Naive thymus-derived CD4-positive, alpha-beta T cell (primary cell): ENCODE measurements at places on chromosomes 16 and 17. TPM values are rescaled to one million over a fixed set of nuclear protein-coding genes. Genes with fewer than 3 reads are reported as not detected.

- DNase-seq, result no peak
Observed at GRCh38 chr17:76239538-76240274, 587 bp downstream of the RNF157 start.

DNA sequence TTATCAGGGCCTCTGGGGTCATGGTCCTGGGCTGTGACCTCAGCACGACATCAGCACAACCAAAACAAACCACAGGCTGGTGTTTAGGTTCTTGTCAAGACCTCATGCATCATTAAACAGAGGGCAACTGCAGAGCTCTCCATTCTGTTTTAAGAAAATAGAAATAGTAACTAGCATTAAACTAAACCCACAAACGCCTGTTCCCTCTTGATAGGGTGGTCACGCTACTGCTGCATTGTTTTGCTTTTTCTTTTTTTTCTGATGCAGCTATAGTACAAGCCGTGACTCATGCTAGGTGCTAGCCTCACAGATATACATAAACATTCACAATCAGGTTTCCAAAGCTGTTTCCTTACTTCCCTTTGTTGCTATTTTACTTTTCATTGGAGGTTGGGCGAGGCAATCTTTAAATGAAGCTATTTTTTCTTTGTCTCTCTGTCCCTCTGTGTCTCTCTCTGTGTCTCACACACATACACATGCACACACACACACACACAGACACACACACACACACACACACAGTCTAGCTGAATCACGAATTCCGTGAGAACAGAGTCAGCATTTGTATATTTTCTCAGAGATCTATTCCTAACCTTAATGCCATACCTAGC, 310.3 kb downstream of the CDH13 start:
- no peak for DNase-seq

DNA sequence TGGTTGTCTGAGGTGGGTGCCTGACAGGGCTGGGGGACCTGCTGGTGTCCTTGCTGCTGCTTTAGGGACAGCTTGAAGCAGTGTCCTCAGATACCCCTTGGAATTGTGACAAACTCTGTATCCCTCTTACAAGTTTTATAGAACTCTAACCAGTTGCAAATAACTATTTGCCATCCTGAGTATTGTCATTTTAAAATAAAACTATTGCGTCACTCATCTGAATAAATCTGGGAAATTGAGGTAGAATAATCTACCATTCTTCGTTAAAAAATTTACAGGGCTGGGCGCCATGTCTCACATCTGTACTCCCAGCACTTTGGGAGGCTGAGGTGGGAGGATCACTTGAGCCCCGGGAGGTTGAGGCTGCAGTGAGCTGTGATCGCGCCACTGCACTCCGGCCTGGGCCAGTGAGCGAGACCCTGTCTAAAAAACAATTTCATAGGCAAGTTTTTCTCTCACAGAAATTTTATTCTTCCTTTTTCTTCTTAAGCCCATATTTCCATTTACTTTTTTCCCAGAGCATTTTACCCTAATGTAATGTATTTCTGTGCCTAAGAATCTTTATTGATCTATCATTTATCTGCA, 14.2 kb downstream of the ZNF750 start:
- DNase-seq, result no peak

GRCh38 chr17:33385713-33386112, 92.6 kb upstream of the ASIC2 start:
- DNase-seq, result no peak

GRCh38 chr16:46648656-46649055, 27.5 kb upstream of the SHCBP1 start:
- DNase-seq, result no peak

DNA sequence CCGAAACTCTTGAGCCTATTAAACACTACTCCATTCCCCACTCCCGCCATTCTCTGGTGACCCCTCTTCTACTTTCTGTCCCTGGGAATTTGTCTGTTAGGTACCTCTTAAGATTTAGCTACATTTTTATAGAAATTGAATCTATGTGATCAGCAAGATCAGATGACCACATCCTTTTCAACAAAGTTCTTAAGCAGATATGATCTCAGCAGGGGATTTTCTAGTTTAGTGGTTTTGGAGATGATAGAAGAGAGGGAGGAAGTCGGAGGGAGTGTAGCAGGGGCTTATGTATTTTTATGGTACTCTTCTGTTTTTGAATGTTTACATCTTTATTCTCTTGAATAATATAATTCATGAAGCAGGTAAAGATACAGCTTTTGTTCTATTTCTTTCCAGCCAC, 40.8 kb downstream of the RPA1 start:
- DNase-seq, result peak; percentile 79

- no peak for DNase-seq
Observed at GRCh38 chr17:57534863-57535248, 210.2 kb downstream of the CCDC182 start.

GRCh38 chr17:66747578-66748275, 87.2 kb upstream of the CACNG5 start:
- no peak for DNase-seq

DNA sequence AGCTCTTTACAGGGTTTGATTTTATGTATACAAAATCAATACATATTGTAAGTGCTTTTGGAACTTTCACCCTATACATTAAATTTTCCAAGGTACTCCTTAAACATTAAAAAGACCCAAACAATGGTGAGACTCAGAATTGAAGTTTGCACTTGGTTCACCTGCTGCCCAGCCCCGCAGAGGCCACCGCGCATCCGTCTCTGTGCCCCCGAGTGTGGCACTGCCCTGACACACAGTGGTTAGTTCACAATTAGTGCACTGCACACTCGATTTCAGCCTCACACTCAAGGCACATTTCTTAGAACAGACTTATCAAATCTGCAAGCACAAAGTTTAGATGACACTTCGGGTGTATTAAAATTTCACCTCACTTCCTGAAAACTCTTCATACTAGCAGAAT, 38.3 kb downstream of the USP7 start:
- no peak for DNase-seq

- no peak for DNase-seq
Observed at GRCh38 chr17:41052566-41052965, 2.5 kb downstream of the KRTAP2-2 start.

DNA sequence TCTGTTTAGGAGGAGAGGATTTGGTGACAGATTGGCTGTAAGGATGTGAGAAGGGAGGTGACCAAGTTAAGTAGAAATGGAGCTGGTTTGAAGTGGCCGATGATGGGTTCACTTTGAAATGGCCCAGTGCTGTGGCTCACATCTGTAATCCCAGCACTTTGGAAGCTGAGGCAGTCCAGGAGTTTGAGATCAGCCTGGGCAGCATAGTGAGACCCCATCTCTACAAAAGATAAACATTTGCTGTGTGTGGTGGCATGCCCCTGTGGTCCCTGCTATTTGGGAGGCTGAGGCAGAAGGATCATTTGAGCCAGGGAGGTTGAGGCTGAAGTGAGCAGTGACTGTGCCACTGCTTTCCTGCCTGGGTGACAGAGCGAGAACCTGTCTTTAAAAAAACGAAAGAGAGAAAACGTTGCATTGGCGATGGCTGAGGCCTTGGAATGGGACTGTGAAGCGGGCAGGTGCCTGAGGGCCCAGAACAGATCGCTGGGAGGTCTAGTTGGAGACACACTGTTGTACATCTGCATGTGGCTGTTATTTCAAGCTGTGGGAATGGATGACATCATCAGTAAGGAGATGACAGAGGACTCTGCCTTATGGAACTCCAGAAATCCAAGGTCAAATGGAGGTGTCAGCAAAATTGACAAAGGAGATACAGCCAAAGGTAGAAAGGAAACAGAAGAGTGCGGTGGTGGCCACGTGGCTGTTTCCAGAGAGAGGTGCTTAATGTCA, 5.5 kb downstream of the COG1 start:
- no peak for DNase-seq

- no peak for DNase-seq
Observed at GRCh38 chr17:83115202-83115651, 35.8 kb downstream of the METRNL start.

DNA sequence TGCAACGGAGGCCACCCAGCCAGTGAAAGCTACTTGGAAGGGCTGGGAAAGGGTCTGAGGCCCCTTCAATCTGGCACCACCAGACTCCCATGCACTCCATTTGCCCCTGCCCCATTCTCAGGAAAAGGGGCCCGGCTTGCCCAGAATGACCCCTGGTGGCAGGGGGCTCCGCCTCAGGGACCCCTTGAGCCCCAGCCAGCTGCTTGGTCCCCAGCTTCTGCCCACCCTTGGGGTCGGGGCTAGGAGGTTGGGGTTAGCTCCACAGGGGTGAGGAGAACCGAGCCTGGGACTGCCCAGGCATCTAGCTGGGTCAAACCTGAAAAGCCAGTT, 1.3 kb downstream of the RHBDF1 start:
- DNase-seq, result no peak

GRCh38 chr16:88368994-88369393, 13.8 kb upstream of the ZNF469 start:
- DNase-seq, result no peak

DNA sequence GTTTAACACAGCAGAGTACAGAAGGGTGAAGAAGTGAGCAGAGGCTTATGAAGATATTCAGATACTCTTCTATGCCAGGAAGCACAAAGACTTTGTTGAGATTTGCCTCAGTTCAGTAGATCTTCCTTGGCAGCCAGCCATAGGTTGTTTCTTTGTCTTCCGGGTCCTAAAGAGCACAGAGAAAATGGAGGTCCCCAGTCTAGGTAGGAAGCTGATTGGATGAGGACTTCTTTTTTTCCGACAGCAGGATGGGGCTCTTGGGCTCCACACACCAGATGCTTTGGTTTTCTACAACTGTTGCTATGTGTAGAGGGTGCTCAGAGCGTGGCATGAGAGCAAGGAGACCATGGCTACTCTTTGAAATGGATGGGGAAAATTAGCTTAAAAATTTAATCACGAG, 8.3 kb upstream of the CDC6 start:
- no peak for DNase-seq

DNA sequence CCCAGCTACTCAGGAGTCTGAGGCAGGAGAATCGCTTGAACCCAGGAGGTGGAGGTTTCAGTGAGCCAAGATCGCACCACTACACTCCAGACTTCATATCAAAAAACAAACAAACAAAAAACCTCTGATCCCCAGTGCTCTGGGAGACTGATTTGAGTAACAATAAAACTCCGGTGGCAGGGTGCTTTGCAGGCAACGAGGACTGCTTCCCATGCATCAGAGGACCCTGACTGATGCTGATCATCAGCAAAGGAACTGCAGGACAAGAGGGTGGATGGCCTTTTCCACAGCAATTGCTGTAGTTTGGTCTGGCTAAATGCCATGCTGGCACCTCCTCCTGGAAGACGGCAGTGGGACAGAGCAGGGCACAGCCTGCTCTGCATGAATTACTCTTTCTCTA, 6.4 kb upstream of the SLC39A11 start:
- DNase-seq, result no peak

DNA sequence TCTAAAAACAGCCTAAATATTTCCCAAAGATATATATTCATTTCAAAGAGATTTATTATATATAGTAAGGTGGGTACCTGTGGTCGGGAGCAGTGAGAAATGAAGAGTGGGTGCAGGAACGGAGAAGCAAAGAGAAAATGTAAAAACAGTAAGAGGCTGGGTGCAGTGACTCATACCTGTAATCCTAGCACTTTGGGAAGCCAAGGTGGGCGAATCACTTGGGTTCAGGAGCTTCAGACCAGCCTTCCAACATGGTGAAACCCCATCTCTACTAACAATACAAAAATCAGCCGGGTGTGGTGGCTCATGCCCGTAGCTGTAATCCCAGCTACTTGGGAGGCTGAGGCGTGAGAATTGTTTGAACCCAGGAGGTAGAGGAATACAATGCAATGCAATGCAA, 257.1 kb downstream of the BCAS3 start:
- no peak for DNase-seq

GRCh38 chr16:72422308-72422897, 250.4 kb upstream of the PMFBP1 start:
- no peak for DNase-seq

DNA sequence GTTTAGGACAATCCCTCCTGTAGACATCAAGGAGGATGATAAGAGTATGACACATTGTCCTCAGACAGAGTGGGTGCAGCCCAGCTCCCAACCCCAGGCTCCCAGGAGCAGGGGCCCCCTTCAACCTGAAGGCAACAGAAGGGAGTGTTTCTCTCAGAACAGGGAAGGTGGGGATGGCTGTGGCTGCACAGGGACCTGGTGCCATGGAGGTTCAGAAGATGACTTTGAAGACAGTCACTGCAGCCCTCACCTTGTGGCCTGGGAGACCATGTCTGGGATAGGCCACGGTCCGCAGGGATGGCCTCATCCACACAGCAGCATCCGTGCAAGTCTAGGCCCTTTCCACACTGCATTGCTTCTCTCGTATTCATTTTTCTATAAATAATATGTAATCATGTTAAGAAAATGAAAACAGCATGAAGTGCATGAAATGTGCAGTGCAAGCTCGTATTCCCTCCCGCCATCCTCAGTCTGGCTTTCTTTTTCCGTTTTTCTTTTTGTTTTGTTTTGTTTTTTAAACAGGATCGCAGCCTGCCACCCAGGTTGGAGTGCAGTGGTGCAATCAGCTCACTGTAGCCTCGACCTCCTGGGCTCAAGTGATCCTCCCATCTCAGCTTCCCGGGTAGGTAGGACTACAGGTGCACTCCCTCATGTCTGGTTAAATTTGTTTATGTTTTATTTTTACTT, 71.1 kb downstream of the METRNL start:
- no peak for DNase-seq

GRCh38 chr16:57996406-57997175, 3.9 kb downstream of the ZNF319 start:
- no peak for DNase-seq

DNA sequence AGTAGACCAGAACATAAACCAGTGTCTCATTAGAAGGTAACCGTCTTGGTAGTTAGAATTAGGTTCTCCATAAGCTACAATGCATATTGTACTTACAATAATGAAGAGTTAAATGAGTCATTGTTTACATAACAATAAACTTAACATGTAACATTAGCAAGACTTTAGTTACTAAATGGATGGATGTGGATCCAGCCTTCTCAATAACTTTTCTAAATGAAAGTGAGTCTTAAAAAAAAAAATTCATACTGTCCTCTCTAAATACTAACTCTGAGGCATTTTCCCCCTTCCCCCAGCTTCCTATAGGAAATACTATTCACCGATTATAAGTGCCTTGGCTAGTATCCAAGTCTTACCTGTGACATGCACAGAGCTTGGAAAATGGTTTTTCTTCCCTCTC, 155.3 kb downstream of the CYB561 start:
- no peak for DNase-seq

DNA sequence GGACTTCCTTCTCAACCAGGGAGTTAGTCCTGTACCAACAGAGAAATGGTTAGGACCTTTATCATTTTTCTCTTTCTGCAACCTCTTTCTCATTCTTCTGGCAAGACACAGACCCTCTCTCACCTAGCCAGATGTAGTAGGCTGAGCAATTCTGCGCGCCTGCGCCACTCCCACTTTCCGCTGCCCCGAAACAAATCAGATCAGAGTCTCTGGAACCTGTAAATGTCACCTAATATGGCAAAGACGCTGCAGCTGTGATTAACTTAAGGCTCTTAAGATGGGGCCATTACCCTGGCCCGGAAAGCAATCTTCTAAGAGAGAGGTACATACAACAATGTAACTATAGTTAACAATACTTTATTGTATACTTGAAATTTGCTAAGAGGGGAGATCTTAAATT, 94.3 kb upstream of the ASIC2 start:
- DNase-seq, result no peak

BEAN1 gene
- total RNA-seq, result not detected

RPH3AL gene
- total RNA-seq, result 3.0 TPM

KRT31 gene
- total RNA-seq, result not detected in 2 replicates

BIRC5 gene
- 49.0 and 54.8 TPM in 2 replicates for total RNA-seq

CHMP1A gene
- total RNA-seq, result 64.4 TPM

CLEC18C gene
- 1.3 TPM for total RNA-seq

STRADA gene
- 54.0 TPM for total RNA-seq

GRAPL gene
- total RNA-seq, result 101 TPM

MMP2 gene
- 0.51 TPM for total RNA-seq

KRTAP4-9 gene
- not detected for total RNA-seq

FNDC8 gene
- not detected for total RNA-seq
